ENCODE measurements at places on chromosomes 7 and 10. TPM values are rescaled to one million over a fixed set of nuclear protein-coding genes. Genes with fewer than 3 reads are reported as not detected.

- no peak for DNase-seq
Observed at GRCh38 chr7:119783799-119784198, 489.2 kb upstream of the KCND2 start.

GRCh38 chr10:102540023-102540422, 36.3 kb downstream of the SUFU start:
- DNase-seq: no peak

DNA sequence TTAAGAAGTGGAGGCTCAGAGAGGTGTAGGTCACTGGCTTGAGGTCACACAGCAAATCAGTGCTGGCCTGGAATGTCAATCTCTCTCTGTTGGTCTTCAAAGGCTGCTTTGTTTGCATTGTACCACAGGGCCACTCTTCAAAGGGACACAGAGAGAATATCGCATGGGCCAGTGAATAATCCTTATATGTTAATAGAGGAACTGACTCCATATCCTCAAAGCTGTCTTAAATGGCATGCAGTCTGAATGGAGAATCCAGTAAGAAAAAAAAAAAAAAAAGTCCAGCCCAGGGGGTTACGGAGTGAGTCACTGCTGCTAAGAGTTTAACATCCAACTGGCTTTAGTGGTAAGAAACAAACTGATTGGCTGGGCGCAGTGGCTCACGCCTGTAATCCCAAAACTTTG, 54.1 kb downstream of the NRAP start:
- DNase-seq: no peak

Gene CCDC3
- polyA plus RNA-seq: 54.2 TPM

Gene AVL9
- polyA plus RNA-seq: 23.8 TPM

Gene SPDYE2B
- not detected for polyA plus RNA-seq
